ENCODE measurements at places on chromosomes 12 and 14.

- DNase-seq, result no peak
Measured at GRCh38 chr12:2246358-2246757, 193.6 kb downstream of the CACNA1C start.

DNA sequence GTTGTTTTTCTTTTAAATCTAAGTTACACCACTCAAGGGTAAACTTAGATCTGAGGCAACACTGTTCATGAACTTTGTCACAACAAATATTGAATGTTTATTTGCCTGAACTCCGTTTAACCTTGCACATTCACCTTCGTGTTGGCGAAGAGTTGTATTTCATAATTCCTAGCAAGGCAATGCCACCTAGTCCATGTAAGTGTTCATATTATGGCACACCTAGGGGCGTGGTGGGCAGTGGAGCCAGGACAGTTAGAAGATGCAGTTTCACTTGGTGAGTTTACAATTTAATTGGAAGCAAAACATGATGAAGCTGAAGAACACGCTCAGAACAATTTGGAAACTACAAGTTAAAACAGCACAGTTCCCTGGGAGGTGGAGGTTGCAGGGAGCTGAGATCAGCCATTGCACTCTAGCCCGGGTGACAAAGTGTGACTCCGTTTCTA lies 30.4 kb upstream of the GNPNAT1 start:
- DNase-seq, result no peak

GRCh38 chr14:99755629-99756603 lies 37.3 kb upstream of the EML1 start:
- peak; percentile 85 for DNase-seq

DNA sequence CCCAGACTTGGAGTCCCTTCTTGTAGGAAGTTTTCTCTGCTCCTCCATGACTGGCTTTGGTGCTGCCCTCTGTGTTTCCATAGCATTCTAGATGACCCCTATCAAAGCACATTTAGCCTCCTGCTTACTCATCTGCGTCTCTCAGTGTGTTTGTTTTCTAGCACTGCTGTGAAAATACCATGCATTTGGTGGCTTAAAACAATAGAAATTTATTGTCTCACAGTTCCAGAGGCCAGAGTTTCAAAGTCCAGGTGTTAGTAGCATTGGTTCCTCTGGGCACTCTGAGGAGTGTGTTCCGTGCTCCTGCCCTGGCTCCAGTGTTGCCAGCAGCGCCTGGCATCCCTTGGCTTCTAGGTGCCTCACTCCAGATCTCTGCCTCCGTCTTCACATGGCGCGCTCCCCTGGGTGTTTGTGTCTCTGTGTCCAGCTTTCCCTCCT lies 86.1 kb downstream of the CACNA1C start:
- DNase-seq, result no peak

DNA sequence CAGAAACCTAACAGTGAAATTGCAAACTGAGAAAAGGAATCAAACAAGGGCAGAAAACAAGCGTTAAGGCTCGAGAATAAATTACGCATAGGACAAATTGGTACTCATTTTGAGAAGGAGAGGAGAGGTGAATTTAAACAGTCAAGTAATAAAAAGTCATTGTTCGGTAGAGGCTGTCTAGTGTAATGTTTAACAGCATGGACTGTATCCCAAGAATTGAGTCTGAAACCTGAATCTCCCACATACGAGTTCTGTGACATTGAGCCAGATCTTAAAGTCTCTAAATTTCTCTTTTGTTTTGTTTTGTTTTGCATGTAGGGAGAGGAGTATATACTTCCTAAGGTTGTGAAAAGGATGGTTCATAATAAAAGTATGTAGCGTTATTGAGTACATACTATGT lies 216.5 kb upstream of the BTG1 start:
- no peak for DNase-seq

- DNase-seq, result peak; percentile 30
Measured at GRCh38 chr14:93042968-93043940, 72.5 kb downstream of the ITPK1 start.

DNA sequence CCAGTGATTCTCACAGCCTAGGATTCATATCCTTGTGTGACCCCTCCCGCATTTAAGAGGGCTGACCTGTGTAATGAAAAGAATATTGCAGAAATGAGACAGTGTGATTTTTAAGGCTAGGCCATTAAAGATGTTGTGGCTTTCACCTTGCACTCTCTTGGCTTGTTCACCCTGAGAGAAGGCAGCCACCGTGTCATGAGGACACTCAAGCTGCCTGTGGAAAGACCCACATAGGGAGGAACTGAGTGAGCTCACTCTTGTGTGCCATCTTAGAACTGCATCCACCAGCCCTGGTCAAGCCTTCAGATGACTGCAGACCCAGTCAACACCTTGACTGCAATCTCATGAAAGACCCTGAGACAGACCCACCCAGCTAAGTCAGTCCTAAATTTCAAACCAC lies 46.3 kb upstream of the TMPO start:
- DNase-seq, result no peak

- DNase-seq, result peak; percentile 99
Measured at GRCh38 chr12:62724947-62725451, 210.0 kb downstream of the PPM1H start.

DNA sequence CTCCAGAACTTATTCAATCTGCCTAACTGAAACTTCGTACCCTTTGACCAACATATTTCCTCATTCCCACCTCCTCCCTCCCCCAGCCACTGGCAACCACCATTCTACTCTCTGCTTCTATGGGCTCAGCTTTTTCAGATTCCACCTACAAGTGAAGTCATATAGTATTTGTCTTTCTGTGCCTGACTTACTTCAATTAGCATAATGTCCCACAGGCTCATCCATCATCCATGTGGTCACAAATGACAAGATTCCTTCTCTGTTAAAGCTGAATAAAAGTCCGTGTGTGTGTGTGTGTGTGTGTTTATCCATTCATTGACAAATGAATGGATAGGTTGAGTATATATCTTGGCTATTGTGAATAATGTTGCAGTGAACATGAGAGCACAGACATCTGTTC lies 1.3 kb upstream of the C14orf39 start:
- no peak for DNase-seq

- peak; percentile 96 for DNase-seq
Measured at GRCh38 chr12:54411391-54412241, 7.5 kb downstream of the ITGA5 start.

DNA sequence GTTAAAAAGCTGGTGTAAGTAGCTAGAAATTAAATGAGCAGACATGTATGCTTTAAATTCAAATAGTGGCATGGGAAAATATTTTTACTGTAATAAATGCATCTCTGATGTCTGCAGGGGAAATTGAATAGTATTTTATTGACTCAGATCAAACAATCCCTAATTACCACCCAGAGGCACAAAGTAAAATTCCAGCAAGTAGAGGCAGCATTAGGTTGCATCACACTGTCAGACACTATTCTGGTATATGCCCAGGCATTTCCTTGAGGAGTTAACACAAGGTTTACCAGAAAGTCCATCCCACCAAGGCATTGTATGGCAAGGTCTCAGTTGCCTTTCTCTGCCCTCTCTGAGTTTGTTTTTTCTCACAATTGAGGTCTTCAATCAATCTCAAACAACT lies 201.6 kb upstream of the KITLG start:
- DNase-seq, result peak; percentile 63

- peak; percentile 64 for DNase-seq
Measured at GRCh38 chr12:55073043-55074022, 52.9 kb upstream of the OR9K2 start.

DNA sequence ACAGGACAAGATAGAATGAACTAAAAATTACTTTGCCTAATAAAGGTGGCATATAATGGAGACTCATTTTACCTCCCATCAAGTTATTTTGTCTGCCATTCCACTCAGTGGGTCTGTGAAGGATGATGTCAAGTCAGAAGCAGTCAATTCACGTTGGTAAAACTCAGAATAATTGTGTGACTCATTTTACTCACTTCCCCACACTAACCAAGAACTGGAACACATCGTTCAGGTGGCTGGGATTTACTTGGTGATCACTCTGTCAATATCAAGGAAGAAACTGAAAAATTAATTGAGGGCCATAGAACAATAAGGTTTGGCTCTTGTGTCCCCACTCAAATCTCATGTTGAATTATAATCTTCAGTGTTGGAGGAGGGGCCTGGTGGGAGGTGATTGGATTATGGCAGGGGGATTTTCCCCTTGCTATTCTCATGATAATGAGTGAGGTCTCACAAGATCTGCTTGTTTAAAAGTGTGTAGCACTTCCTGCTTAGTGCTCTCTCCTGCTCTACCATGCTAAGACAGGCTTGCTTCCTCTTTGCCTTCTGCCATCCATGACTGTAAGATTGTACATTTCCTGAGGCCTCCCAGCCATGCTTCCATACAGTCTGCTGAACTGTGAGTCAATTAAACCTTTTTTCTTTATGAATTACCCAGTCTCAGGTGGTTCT lies 35.7 kb upstream of the GTF2A1 start:
- no peak for DNase-seq

- no peak for DNase-seq
Measured at GRCh38 chr14:87351007-87351406, 642.0 kb downstream of the GALC start.

DNA sequence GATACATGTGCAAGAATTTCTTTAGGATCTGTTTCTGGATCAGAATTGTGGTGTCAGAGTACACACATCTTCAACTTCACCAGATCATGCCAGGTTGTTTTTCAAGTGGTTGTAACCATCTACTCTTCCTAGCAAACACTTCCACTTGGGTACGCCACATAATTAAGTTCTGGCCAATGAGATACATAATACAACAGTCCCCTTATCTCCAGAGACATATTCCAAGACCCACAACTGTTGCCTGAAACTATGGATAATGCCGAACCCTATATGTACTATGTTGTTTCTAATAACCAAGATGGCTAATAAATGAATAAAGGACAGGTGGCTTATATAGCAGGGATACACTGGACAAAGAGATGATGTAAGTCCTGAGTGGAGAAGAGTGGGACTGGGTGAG lies 2.5 kb upstream of the CHPT1 start:
- DNase-seq, result no peak

DNA sequence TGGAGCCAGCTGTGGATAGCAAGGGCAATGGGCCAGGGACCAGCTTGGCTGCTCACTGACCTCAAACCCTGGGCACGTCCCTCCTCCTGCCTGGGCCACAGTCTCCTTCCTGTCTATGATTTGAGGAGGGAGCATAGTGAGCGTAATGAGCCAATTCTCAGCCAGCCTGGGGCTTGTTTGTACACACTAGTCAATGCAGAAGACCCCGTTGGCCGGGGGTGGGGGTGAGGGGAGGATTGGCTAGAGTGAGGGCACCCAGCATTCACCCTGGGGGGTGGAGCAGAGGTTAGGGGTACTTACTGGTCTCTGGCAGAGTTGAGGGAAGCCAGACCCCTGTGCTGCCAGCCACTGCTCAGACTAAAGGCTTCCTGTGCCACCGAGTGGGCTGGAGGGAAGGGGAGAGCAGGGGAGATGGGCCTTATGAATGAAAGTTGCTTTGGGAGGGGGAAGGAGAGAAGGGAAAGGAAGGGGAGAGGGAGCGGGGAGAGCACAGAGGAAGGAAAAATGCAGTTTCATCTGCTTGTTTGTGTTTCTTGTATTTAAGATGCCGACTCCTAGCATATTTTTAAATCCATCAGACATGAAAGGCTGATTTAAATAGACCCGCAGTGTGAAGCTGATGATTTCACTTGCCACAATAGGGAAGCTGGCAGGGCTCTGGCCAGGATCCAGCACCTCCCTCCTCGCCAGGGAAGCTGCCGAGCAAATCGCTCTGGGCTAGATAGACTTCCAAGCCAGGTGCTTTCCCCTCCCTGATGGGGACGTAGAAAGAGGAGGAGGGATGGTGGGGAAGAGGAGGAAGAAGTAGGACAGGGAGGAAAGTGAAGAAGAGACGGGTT lies 114.0 kb downstream of the PRMT8 start:
- no peak for DNase-seq

GRCh38 chr12:105048315-105048714 lies 35.9 kb downstream of the ALDH1L2 start:
- DNase-seq, result no peak

DNA sequence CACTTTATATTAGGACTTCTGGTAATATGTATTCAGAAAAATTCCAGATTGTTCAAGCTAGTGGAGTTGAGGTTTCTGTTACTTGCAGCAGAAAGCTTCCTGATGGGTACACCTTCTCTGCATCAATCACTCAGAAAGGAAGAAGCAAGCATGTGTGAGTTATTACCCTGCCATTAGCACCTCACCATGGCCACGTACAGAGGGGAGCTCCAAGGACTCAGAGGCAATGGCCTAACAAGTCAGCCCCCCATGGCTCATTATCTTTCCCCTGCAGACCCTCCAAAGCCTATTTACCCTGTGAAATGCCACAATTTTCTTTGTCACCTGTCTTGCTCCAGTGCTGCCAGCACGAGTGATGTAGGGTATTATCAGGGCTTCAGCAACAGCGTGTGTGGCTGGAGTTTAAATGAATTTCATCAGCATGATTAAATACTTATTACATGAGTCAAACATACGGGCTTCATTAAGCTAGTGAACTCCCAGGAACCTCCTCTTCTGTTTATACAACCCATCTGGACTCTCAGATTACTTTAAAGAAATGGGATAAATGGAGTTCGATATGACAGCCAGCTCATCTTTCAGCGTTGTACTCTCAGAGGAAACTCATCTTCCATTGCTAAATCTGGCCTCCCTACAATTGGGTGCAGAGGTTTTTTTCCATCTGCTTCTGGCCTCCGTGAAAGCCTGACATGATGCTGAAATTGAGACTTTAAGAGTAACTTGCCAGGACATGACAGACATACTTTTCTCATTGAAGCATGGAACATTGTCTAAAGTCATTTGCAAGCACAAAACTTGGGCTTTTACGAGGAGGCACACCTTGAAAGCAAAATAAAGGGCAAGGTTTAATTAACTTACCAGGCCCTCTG lies 135.9 kb downstream of the TMEM30B start:
- DNase-seq, result peak; percentile 99

GRCh38 chr12:12582895-12583303 lies 20.2 kb upstream of the DUSP16 start:
- no peak for DNase-seq

DNA sequence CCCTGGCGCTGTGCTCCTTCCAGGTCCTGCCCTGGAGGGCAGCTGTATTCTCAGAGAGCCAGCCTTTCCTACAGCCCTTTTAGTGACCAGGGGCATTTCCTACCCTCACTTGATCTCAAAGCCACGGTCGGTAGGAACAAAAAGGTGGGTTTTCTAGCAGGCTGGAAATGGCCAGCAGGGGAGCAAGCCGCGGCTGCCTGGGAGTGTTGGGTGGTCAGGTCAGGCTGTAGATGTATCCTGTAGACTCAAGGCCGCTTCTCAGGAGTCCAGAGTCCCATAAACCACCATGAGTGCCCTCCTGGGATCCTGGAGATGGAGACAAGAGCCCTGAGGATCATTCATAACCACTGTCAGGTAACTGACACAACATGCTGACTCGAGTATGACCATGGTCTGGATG lies 18.6 kb downstream of the CINP start:
- no peak for DNase-seq

GRCh38 chr12:110176745-110177144 lies 52.6 kb downstream of the IFT81 start:
- DNase-seq, result peak; percentile 77

Measured in fibroblast of upper back skin (primary cell).